ENCODE measurements at places on chromosomes 1 and 21.

GRCh38 chr1:228105996-228106799 lies 2.9 kb downstream of the MRPL55 start:
- no peak for DNase-seq

DNA sequence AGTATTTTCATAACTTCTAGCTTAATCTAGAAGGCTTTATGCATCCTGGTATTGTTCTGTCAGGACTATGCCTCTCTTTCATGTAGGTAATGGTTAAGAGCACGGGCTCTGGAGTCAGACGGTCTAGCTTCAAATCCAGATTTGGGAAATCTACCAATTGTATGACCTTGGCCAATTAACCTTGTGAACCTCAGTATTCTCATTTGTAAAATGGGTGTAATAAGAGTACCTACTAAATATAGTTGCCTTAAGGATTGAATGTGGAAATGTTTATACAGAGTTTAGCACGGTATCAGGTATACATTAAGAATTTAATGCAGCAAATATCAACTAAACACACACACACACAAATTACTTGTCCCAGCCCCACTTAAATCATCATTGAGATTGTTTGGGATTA lies 97.3 kb upstream of the RAB3GAP2 start:
- no peak for DNase-seq

GRCh38 chr1:225870911-225871310 lies 11.3 kb downstream of the TMEM63A start:
- no peak for DNase-seq

DNA sequence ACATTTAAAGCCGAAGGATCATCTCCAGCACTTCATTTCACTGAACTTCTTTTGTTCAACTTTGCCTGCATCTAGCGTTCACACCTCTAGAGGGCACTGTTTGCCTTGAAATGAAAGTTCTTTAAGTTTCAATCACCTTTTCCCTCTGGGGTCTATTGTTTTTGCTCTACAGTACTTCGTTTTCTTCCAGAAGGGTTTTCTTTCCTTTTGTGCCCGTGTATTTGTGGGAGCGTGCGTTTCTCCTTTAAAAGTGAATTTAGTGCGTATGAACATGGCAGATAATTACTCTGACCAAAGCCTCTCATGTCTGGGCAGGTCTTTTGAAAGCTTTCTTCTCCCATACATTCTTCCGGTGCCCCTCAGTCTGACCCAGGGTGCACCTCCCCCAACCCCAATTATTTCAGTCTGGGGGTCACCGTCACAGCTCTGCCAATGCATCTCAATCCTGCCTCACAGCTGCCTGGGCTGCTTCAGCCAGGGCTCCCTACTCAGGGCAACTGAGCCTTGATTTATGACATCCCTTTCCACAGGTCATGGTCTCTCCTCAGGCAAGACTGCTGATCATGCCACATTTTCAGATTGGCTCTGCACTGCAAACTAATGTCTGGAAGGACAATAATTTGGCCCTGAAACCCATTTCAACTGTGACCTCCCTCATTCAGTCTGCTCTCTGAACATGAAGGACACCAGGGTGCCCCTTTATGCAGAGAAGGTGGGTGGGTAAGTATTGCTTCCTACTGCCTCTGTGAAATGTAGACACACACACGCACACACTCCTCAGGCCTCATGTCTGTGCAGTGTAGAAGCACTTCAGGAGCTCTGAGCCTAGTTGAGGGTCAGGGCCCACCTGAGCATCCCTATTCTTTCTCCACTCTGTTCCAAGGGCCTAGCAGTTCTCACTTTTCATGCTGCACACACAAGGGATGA lies 88.6 kb downstream of the NUF2 start:
- no peak for DNase-seq

GRCh38 chr1:227429447-227430359 lies 111.4 kb upstream of the CDC42BPA start:
- DNase-seq = no peak

DNA sequence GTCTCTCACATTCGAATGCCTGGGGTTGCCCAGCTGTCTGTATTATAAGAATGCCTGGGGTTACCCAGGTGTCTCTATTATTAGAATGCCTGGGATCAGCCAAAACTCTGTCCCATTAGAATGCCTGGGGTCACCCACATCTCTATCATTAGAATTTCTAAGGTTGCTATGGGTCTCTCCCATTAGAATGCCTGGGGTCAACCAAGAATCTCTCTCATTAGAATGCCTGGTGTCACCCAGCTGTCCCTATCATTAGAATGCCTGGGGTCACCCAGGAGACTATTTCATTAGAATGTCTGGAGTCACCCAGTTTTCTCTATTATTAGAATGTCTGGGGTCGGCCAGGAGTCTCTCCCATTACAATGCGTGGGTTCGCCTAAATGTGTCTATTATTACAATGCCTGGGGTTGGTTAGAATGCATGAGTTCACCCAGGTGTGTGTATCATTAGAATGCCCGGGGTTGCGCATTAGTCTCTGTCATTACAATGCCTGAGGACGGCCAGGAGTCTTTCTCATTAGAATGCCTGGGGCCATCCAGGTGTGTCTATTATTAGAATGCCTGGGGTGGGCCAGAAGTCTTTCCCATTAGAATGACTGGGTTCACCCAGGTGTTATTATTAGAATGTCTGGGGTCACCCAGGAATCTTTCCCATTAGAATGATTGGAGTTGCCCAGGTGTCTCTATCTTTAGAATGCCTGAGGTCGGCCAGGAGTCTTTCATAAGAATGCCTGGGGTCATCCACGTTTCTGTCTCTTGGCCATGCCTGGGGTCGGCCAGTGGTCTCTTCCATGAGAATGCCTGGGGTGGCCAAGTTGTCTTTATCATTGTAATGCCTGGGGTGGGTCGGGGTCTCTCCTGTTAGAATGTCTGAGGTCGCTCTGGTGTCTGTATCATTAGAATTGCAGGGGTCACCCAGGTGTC lies 59.6 kb downstream of the RNF187 start:
- DNase-seq = no peak

DNA sequence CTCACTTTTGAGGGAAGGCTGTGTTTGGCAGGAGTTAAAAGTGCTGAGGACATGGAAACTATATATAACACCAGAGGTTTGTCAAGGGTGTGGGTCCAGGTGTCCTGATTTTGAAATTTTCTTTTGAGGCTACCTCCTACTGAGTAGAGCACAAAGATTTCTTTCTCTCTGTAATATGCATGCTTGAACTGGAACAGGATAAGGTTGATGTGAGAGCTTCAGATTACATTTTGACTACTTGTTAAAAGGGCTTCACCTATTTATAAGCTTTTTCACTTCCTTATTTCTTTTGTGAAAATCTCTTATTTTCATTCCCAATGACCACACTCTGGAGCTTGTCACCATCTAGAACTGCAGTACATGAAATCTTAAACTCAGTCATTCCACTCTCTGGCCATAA lies 59.8 kb upstream of the PLA2G4A start:
- DNase-seq = no peak

All from activated CD8-positive, alpha-beta memory T cell treated with anti-CD3 and anti-CD28 coated beads for 1 hour (primary cell).